ENCODE measurements at places on chromosomes 2 and 18.
A peak's percentile ranks its signal among the peaks of the same experiment; 100 is the strongest.

GRCh38 chr18:666177-666576, 8.7 kb downstream of the TYMS start:
- no peak for DNase-seq

GRCh38 chr2:241774419-241775222, 2.0 kb upstream of the GAL3ST2 start:
- DNase-seq: no peak

- DNase-seq: peak; percentile 32
These were observed 392.4 kb downstream of the ALK start for GRCh38 chr2:29528891-29529520.

DNA sequence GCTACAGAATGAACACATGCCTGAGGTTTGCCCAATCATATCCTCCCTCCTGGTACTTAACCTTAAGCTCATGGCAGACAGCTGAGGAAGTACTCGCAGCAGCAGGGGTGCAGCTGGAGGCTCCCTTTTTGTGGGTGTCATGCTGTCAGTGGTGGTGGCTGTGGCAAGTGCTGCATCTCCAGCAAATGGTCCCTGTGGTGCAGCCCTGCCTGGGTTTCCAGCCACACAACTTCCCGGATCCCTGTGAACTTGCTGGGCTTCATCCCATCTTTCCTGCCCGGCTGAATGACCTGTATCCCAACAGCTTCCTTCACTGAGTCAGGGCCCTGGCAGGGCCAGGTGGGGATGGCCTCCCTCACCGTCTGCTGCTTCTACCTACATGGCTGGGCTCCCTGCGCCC, 5.0 kb downstream of the TMEM185B start:
- no peak for DNase-seq

DNA sequence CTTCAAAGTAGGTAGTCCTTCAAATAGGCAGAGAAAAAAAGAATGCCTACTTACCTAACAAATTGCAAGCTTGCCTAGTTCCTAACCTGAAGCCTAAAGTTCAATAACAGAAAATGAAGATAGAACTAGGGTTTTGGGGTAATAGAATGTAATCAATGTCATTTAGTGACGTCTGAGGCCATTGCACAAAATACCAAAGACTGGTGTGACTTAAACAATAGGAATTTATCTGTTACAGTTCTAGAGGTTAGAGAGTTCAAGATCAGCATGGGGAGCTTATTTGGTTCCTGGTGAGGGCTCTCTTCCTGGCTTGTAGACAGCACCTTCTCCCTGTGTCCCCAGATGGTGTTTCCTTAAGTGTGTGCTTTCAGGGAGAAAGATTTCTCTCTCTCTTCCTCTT, 4.7 kb upstream of the NPC1 start:
- DNase-seq: no peak

GRCh38 chr2:174340400-174341292, 5.9 kb downstream of the SP9 start:
- no peak for DNase-seq

DNA sequence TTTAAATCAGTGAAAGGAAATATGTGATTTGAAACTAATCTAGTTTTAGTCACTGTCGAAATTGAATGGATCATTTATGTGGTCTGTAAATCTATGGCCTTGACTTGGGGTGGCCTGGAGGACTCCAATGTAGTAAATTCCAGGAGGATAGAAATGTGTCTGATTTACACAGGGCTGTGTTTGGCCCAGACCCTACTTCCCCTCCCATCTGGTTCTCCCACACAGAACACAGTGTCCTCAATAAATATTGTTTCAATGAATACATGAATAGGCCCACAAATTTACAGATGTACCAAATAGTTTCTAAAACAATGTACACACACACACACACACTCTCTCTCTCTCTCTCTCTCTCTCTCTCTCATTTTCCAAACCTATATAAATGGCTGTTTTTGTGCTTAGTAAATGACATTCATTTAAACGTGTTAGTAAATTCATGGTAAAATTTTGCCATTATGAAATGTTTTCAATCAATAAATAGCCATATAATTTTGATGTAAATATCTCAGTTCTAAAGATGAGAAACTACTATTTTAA, 1.9 kb downstream of the CCDC68 start:
- DNase-seq: no peak

DNA sequence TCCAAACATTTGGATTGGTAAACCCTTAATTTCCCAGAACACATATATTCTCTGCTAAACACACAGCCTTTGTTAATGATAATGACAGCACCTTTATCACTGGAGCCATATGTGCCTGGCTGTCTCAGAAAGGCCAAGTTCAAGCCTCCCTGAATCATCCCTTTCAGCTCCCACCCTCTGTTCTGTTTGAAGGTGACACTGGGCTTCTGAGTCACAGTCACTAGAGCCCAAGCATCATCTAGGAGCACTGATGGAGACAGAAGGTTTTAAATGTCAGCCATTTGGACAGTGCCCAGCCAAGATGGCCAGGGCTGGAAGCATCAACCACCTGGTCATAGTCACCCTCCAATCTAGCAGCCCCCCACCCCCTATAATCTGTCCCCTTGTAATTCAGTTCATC, 80.6 kb downstream of the NRP2 start:
- no peak for DNase-seq

DNA sequence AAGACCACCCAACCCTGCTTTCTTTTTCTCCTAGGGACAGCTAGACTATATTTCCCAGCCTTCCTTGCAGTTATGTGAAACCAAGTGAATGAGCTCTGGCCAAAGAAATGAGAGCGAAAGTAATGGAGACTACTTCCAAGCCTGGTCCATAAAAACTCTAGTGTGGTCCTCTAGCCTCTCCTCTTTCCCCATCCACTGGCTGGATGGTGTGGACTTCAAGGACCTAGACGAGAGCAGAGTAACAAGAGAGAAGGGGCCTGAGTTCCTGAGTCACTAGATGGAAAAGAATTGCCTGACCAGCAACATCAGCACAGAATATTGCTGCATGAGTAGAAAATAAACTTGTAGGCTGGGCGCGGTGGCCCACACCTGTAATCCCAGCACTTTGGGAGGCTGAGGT, 2.9 kb upstream of the TMSB10 start:
- no peak for DNase-seq

GRCh38 chr18:28594034-28594433, 417.1 kb upstream of the CDH2 start:
- no peak for DNase-seq

DNA sequence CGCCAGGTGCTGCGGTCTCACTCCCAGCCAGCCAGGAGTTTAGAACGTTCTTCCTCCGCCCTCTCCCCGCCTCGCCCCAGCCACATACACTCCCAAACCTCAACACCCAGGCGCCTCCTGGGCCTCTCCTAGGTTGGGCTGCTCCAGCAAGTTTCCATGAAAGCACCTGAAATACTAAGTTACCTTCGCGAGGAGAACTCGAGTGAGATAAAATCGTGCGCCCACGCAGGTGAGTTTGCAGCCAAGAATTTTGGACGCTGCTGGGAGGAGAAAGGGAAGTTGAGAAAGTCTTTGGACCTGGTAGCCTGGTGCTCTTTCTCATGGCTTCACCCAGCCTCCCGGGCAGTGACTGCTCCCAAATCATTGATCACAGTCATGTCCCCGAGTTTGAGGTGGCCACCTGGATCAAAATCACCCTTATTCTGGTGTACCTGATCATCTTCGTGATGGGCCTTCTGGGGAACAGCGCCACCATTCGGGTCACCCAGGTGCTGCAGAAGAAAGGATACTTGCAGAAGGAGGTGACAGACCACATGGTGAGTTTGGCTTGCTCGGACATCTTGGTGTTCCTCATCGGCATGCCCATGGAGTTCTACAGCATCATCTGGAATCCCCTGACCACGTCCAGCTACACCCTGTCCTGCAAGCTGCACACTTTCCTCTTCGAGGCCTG, at the start of gene GPR39:
Gene GPR39, plus strand, starts transcription at position 83 of the 673 bp plus-strand sequence.
- no peak for DNase-seq

- no peak for DNase-seq
These were observed 306.0 kb downstream of the CLIP4 start for GRCh38 chr2:29420999-29421782.

GRCh38 chr2:224753743-224754540, 37.8 kb upstream of the CCDC195 start:
- no peak for DNase-seq

DNA sequence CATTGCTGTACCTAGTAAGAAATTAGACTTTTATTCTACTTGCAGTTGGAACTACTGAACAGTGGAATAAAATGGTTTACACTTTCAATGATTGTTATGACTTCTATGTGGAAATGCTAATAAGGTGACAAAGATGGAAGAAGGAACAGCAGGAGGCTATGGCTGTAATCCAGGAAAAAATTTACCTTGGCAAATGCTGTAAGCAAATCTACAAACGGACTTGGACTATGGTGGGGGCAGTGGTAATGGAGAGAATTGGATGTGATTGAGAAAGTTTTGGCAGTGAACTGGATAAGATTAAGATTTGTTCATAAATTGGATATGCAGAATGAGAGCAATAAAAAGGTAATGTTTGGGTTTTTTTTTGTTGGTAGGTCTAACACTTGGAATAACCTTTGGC, 111.0 kb upstream of the ERBB4 start:
- DNase-seq: no peak

GRCh38 chr18:55136864-55137263, 177.6 kb upstream of the CCDC68 start:
- DNase-seq: no peak

- no peak for DNase-seq
These were observed 3.4 kb upstream of the TET3 start for GRCh38 chr2:73981081-73982001.

- no peak for DNase-seq
These were observed 255.1 kb upstream of the LINC00305 start for GRCh38 chr18:64403784-64404503.

DNA sequence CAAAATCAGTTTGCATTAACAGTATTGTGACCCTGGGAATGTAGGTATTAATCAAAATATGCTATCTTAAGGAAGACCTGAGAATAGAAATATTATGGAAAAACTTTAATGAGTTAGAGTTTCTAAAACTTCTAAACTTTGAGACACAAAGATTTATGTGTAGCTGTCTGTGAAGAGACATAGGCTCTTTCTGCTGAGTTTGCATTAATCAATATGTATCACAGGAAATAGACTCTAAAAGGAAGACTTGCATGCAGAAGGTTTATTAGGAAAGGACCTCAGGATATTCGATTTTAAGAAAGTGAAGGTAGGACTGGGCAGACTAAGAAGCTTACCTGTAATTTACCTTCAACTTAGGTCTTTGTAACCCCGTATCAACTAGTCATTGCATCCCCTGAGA, 494.8 kb upstream of the NRXN1 start:
- no peak for DNase-seq

- no peak for DNase-seq
These were observed 63.2 kb downstream of the MBD2 start for GRCh38 chr18:54161267-54161666.

- DNase-seq: no peak
These were observed 20.5 kb downstream of the CENPO start for GRCh38 chr2:24813691-24814137.

GRCh38 chr2:60422826-60423483, 130.5 kb downstream of the BCL11A start:
- no peak for DNase-seq

- no peak for DNase-seq
These were observed 24.9 kb upstream of the EPC2 start for GRCh38 chr2:148619560-148620195.
